GM23338 (cell line): ENCODE measurements at places on chromosomes 12 and 14. TPM values are rescaled to one million over a fixed set of nuclear protein-coding genes. Genes with fewer than 3 reads are reported as not detected.

Gene TIMELESS
- total RNA-seq = 54.3 and 54.8 TPM in 2 replicates

- DNase-seq = no peak
These were observed 391.2 kb downstream of the AEBP2 start for GRCh38 chr12:19830446-19830845.

DNA sequence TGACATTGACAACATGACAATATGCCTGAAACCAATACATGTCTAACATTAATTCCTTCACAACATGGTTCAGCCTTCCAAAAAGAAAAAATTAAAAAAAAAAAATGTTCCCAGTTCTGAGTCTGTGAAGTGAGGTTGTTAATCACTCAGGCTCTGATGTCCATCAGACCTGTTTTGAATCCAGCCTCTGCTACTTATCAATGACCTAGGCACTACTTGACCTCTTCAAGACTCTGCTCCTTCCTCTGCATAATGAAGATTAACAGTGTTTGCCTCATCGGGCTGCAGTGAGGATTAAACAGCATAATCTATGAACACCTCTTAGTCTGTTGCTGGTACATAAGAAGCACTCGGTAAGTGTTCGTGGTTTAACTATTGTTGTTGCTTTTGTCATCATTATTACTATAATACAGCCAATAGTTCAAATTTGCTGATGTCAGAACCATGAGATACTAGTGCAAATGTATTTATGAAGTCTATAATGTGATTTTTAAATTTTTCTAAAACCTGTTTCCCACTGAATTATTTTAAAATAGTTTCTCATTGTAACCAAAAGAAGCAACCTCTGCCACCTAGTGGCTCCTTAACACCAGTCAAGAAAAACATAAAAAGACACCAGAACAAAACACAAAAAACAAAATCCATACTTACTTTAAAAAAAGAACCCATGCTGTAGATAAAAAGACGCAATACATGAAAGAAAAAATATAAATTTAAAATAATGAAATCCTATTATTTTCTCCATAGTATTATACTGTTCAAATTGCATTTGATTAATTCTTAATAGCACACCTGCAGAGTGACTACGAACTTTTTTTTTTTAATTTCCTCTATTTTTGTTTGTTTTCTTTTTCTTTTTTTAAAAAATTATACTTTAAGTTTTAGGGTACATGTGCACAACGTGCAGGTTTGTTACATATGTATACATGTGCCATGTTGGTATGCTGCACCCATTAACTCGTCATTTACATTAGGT is 20.3 kb upstream of the TMX1 start:
- peak; percentile 57 for DNase-seq

- DNase-seq = no peak
These were observed 4.2 kb downstream of the SH2B3 start for GRCh38 chr12:111409780-111410430.

GRCh38 chr14:59619061-59619460 is 42.4 kb upstream of the CCDC175 start:
- no peak for DNase-seq

DNA sequence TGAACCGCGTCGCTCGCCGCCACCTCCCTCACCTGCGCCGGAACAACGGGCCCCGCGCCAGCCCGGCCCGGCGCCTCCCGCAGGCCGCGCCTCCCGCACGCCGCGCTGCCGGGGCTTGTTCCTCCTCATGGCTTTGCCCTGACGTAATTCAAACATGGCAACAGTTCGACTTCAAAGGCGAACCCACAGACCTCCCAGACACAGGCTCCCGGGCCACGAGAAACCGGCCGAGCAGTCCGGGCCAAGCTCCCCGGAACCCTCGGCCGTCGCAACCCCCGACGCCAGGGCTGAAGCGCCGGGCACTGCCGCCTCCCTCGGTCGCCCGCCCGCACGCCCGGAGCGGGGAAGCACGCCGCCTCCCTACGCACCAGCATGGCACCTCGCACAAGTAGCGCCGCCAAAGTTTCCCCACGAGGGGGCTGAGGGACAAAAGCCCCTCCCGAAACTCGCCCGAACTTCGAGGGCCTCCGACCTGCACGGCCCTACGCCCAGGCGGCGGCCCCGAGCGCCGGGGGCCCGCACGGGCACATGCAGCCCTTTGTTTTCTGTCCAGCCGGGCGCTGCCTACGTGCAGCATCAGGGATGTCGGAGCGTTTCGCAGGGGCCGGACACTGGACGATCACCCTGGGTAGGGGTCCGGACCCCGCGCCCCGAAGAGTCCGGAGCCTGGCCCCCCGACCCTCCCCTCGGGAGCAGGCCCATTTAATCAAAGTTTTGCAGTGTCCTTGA is 1.7 kb downstream of the SINHCAF start:
- DNase-seq = peak; percentile 76

- DNase-seq = peak; percentile 61
These were observed 66.4 kb downstream of the TESC start for GRCh38 chr12:117032593-117033381.

DNA sequence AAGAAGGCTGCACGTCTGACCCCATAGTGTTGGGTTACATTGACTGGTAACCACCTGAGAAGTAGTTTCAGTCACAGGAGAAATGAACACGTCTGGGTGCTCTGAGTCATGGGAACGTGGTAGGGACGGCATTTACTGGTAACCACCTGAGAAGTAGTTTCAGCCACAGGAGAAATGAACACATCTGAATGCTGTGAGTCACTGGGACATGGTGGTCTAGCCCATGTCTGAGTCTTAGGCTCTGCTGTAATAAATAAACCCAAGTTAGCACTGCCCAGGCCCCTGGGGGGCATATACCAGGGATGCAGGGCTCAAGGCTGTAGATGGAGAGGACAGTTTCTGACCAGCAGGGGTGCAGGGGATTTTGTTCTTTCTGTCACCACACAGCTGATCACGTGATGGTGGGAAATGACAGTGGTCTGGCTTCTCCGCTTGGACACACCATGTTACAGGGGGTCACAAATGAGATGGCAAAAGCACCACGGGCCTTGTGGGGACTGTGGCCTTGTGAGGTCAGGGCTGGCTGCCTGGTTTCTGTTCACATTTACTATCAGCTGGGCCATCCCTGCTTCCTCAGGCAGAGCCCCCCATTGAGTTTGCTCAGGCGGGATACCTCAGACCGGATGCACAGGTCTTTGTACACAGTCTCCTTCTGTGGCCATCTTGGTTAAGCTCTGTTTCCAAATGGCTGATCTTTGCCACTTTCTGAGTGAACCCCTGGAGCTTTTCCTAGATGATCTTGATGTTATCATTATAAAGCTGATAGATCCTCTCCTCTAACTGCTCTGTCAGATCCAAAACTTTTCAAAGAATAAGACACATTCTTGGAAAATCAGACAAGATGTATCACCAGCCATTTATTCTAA is 9.8 kb upstream of the C12orf42 start:
- DNase-seq = no peak

Gene ZDHHC22
- total RNA-seq = 29.3 and 32.1 TPM in 2 replicates

- DNase-seq = no peak
These were observed 2.0 kb upstream of the SCN8A start for GRCh38 chr12:51589060-51589459.

DNA sequence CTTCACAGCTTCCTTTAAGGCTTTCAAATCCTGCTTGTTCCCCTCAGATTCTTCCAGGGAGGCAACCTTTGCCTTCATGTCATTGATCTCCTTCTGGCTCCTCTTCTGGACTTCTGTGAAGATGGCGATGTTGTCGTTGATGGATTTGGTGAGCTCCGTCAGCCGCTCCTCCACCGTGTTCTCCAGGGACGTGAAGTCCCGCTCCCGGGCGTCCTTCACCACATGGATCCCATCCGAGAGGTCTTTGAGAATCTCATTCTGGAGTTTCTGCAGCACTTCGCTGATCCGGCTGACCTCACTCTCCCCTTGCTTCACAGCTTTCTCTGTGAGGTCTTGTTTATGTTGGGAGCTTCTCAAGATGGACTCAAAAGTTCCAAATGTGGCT is 7.9 kb downstream of the CKAP4 start:
- no peak for DNase-seq

DNA sequence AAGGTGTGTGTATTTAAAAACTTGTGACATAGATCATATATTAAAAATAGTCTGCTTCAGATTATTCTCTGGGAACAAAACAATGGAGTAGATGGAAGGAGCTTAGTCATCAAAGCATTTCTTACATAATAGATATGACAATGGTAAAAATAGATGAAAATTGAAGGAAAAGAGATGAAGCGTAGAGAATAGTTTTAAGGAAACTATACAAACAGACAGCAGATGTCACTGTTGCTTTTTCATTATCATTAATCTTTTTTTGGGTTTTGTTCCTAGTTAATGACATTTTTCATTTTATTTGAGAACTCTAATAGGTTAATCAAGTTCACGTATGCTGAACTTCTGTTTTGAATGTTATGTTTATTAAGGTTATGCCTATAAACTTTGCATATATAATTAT is 149.2 kb upstream of the FBXO33 start:
- peak; percentile 30 for DNase-seq

DNA sequence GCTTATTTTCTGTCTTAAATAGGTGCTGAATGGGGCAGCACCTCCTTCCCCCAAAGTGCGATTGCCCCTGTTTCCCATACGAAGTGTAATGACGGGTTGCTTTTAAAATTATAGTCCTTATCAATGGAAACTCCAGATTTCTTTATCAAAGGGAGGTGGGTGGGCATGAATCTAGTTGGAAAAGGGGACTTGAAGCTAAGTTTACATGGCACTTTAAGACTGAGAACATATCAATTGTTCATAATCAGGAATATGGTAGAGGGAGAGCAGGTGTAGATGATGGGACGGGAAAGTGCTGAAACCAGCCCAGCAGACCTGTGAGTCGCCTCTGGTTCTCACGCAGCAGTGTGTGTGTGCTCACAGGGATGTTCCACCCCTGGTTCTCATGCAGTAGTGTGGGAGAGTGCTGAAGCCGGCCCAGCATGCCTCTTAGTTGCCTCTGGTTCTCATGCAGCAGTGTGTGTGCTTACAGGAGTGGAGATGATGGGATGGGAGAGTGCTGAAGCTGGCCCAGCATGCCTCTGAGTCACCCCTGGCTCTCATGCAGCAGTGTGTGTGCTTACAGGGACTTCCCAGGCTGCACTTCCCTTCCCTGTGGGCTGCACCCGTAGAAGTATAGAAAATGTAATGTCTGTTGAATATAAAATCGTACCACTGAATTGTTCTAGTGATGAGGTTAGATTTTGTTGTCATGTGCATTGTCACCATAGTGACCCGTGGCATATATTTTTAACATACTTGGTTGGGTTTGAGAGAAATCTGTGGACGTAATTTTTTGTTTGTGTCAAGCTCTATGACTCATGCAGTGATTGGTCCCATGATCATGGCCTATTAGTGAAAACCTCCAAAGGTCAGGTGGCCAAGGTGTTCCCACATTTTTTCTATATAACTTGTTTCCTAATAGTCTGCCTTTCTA is 51.6 kb downstream of the GPATCH2L start:
- no peak for DNase-seq

Gene PRKD1
- 6.0 and 9.7 TPM in 2 replicates for total RNA-seq

- DNase-seq = no peak
These were observed 136.3 kb downstream of the SOX5 start for GRCh38 chr12:23813206-23813605.

Gene PROX2
- total RNA-seq = 0.31 TPM in 1 of 2 replicates, not detected in the other

Gene NUAK1
- 15.4 and 16.9 TPM in 2 replicates for total RNA-seq
